ENCODE measurements at places on chromosomes 2 and 18.

- no peak for DNase-seq
Observed at GRCh38 chr18:75109819-75110218, 99.1 kb downstream of the PTGR3 start.

GRCh38 chr2:143907801-143908200 is 612.1 kb downstream of the ZEB2 start:
- DNase-seq = no peak

GRCh38 chr2:194705398-194705797 is 951.6 kb upstream of the SLC39A10 start:
- no peak for DNase-seq

GRCh38 chr2:120310136-120310535 is 35.8 kb upstream of the INHBB start:
- DNase-seq = no peak

DNA sequence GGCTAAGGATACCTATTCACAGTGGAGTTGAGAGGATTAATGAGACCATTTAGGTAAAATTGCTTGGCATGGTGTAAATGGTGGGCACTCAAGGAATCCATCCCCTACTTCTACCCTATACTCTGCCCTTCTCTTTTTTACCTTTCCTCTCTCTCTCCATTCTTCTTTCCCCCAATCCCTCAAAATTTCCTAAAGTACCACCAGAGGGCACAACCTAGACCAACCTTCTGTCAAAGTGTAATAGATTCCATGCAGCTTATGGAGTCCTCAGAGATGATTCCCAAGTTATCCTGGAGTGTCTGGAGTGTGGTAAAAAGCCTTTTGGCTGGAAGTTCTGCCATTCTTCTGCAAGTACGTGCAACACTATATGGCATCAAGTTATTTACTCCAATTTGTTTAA is 33.0 kb upstream of the CCDC195 start:
- DNase-seq = no peak

DNA sequence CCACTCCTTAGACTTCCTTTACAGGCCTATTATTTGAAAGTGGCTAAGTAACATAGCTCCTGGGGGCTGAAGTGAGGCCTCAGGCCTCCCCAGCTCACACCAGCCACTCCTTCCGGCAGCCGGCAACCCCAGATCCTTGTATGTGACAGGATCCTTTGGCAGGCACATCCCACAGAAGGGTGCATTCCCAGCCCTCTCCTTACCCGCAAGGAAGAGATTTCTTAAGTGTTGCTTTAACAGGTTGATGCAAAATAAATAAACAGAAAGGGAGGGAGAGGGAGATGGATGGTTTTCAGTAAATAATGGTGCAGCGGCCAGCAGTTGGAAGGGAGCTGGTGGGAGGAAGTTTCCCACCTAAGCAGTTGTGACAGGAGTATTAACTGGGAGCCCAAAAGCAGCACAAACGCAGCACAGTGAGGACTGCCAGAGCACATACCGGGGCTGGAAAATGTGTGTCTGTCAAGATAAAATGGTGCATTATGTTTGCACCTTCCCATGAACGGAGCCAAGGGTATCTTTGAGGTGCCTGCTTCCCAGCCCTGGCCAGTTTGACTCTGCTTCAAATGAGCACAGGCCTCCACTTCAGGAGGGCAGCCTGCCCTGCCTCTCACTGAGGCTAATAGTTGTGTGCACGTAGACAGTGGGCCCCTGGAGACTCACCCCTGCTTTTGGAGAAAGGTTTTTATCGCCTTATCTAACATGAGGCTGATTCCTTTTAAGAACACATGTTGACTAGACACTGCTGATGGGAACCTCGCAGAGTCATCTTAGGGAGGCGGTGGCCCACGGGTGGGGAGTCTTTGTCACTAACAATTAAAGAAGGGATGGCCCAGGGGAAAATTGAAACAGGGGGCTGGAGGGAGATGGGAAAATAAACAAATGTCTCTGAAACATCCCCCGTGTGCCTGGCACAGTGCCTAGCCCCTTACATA is 32.8 kb downstream of the NRP2 start:
- no peak for DNase-seq

DNA sequence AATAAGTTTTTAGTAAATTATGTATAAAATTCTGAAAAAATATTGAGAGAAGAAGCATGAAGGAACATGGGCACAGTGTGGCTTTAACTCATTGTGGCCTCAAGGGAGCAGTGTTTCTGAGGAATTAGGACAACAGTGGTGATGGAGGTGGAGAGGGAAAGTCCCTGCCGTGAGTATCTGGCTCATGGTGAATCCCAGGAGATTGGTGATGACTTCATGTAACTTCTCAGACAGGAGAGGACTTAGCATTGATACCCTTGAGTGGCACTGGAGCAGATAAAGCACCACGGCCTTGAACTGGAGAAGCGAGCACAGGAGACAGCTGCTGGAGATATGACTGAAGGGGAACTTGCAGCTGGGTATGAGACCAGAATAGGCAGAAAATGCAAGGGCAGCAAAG is 35.0 kb upstream of the LRP1B start:
- no peak for DNase-seq

DNA sequence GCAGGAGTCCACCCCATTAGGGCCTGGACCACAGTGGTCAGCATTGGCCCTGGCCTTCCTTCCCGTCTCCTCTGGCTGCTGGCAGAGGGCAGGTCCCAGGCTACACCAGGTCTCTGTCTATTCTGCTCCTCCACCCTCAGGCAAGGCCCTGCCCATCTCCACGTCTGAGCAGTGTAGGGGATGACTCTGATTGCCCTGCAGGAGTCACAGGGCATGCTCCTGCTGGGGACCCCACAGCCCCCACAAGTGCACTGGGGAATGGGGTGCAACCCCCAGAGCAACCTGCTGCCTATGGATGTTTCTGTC is 40.0 kb downstream of the STK25 start:
- DNase-seq = no peak

GRCh38 chr18:76687304-76687962 is 134.9 kb upstream of the ZNF236 start:
- no peak for DNase-seq

GRCh38 chr18:59196161-59196725 is 23.7 kb upstream of the GRP start:
- no peak for DNase-seq

GRCh38 chr2:3601561-3602271 is 6.8 kb downstream of the COLEC11 start:
- DNase-seq = no peak

DNA sequence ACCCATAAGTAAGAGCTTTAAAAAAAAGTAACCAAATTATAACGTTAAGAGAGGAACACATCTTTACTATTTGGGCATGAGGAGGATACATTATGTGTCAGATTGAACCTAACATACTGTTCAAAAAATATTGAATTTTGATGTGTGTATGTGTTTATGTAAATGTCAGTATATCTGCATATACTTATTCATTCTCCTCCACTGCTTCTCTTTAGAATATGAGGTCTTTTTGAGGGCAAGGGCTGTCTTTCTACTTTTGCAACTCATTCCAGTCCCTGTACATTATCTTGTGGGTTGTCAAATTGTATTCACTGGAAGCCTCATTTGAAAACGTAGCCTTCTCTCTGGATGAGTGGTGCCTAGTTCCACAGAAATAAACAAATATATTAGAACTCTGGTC is 509.4 kb upstream of the HNMT start:
- no peak for DNase-seq

- DNase-seq = no peak
Observed at GRCh38 chr2:134336921-134337320, 83.0 kb downstream of the MGAT5 start.

- DNase-seq = no peak
Observed at GRCh38 chr18:65746936-65747335, 3.9 kb upstream of the CDH7 start.
